ENCODE measurements at places on chromosomes 3 and 15.
A peak's percentile ranks its signal among the peaks of the same experiment; 100 is the strongest.

DNA sequence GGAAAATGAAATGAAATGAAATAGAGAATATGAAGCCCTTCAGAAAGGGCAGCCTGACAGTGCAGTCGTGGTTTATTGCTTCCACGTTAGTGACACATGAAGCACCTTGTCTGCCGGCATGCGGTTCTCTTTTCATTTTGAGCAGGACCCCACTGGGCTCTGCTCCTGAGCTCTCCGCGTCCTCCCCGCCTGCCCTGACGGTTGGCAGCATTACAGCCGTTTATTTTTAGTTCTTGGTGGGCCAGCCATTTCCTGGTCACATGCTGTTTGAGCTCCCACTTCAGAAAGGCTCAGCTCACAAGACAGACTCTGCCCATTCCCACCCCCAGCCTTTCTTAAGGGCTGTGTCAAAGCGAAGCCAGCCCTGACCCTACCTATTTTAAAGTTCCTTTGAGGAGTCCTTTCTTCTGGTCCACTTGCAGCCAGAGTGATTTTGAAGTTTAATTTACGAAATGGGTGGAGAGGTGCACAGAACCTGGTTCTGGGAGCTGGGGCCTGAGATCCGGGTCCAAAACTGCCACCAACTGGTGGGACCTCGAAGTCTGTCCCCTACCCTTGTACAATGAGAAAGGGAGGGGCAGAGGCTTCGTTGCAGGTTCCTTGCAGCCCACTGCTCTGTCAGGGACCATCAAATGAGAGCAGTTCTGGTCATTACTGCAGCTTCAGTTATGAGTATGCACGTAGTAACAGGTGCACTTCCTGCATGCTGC is 60.1 kb downstream of the MGLL start:
- DNase-seq: no peak

GRCh38 chr3:180102134-180102533 is 65.4 kb upstream of the PEX5L start:
- no peak for DNase-seq

GRCh38 chr3:171095063-171095462 is 68.5 kb upstream of the SLC2A2 start:
- DNase-seq: no peak

- DNase-seq: no peak
Measured at GRCh38 chr3:4551051-4551711, 58.0 kb downstream of the ITPR1 start.

DNA sequence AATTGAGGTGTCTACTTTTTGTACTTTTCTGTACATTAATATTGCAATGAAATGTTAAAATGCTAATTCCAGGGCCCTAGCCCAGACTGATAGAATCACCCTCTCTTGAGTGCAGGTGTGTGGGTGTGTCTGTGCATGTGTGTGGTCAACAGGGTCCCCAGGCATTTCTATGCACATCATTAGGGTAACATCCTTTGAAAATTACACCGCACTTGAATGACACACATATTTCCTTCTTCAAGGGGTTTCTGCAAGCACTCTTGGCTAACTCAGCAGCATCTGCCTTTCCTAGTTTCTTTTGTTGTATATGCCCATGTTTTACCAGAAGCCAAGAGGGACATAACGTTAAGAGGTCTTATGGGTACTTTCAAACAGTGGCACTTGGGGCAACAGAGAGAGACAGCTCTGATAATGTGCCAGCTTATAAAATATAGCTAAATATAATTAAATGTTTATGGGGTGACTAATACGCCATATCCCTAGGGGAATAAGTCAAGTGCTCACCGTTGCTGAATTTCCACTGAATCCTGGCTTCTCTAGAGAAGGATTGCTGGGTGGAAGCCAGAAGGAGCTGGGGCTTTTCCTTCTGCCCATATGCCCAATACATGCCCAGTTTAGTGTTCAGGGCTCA is 54.5 kb upstream of the LRIG1 start:
- DNase-seq: no peak

DNA sequence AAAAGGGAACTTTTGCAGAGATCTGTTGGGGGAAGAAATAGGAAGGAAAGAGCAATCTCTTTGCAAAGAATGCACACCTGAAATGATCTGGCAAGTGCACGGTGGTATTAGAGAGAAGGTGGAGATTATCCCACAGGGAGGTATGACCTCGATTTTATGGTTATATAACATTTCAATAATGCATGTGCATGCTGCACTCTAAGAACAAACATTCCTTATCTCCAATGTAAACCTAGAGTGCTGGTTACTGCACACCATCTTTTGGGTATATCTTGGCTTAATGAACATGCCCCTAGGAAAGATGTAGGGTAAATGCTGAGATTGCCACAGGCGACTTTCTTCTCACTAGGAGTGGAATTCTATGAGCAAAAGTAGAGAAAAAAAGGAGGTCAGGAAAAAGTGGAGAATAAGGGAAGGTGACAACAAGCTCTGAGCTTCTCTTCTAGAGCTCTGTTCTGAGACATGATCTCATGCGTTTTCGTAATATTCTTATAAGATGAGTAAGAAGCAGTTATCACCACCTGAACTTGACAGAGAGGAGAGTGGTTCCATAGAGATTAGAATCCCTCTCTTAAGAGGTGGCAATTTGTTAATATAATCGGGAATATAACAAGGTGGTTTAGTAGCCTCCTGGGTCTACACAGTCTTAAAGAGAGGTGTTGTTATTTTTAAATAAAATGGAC is 117.5 kb upstream of the TMC3 start:
- no peak for DNase-seq

DNA sequence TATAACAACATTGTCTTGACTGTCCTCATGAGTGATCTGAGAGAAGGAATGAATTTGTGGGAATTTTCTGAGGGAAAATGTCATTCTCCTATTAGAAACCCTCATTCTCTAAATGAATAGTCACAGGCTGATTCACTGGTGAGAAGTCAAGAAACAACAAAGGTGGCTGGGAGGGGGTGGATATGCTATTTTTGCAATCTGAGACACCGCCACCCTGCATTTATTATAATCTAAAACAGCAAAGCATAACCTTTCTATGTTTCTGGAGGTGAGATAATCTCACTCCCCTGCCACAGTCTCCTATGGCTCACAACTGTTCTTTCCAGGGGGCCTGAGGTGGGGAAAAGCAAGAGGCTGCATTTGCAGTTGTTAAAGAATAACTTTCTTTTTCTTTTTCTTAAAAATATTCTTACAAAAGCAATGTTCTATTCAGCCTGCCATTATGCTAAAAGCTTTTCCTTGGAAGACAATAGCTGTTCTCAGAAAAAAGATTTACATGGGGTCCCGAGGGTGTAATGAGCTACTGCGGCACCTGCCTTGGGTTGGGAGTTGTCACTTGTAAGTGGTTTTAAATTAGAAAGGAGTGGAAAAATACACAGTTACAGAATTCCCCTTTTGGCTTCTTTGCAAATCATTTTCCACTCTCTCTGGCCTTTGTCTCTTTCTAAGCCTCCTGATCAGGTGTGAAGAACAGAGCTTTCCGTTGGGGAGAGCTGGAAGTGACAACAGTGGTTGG is 220.9 kb downstream of the AGBL1 start:
- no peak for DNase-seq

DNA sequence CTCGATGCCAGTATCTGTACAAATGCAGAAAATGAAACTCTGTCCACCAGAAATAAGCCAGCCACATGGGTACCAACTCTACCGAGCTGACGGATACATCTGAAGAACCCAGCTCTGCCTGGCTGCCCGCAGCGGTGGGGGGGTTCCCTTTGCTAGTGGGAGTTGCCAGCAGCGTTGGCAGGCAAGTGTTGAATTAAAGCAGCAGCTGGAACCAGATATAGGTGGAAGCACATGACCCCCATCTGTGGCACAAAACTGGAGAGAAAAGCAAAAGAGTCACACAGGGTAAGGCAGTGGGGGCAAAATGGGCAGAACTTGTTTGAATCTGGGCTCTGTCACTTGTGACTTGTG is 17.9 kb downstream of the CRYGS start:
- DNase-seq: no peak

DNA sequence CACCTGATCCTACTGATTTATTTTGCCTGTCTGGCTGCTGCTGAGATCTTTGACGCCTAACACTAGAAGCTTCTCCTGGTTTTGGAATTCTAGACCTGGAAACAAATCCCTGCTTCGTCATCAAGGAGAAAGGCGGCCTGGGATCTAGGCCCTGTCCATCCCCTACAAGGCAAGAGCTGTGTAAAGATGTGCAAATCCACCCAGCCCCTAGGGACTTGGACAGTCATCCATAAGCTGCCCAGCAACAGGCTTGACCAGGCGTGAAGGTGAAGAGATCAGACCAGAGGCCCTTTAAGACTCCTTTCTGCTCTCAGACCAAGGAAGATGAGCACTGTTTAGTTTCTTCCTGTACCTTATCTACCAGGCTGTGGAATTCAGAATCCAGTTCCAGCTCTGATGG is 32.2 kb downstream of the SLC41A3 start:
- no peak for DNase-seq

- peak; percentile 9 for DNase-seq
Measured at GRCh38 chr15:65189102-65189740, 4.1 kb upstream of the CLPX start.

DNA sequence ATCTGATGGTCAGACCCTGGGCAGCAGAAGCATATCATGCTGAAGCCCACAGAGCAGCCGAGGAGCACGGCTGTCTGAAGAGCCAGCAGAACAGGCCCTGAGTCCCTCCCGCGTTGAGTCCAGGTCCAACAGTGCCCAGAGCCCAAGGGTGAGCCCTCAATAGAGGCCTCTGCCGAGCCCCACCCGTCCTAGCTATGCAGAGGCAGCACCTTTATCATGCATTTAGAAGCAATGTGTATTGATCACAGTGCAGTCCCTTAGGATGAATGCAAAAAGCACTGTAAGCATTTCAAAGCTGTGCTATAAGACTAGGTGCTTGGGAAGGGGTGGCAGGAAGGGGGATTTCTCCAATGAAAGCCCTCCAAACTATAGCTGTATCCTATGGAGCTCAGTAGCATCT is 208.5 kb downstream of the GABRB3 start:
- DNase-seq: no peak

- DNase-seq: no peak
Measured at GRCh38 chr3:171846597-171846996, 3.4 kb downstream of the TMEM212 start.

DNA sequence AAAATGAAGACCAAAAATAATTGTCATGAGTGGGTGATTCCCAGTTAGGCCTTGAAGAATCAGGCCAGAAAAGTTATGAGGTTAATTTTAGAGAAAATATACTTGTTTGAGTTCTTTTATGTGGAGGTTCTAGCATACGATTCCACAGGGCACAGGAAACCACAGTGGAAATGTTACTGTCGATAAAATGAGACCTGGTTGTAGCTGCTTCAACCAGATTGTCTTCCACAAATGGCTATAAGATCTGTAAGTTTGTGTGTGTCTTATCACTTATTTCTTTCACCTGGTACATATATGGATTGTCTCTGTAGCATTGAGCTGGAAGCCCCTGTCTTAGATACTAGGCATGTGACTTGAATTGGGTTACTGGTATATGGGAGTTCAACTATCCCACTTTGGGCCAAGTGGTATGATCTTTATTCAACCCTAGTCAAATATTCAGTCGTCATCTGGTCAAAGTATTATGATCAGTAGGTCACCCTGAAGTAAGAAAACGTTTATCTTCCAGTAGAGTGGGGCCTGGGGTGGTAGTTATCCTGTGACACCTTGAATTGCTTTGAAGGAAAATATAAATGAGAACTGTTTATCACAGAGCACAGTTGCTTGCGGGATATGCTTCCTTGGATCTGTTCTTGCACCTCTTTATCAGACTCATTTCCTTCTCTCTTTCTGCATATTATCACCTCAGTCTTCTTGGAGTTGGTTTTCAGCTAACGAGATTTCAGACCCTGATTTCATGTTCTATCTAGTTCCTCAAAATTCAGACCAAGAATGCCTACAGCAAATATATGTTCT is 21.5 kb upstream of the ZNF609 start:
- no peak for DNase-seq

DNA sequence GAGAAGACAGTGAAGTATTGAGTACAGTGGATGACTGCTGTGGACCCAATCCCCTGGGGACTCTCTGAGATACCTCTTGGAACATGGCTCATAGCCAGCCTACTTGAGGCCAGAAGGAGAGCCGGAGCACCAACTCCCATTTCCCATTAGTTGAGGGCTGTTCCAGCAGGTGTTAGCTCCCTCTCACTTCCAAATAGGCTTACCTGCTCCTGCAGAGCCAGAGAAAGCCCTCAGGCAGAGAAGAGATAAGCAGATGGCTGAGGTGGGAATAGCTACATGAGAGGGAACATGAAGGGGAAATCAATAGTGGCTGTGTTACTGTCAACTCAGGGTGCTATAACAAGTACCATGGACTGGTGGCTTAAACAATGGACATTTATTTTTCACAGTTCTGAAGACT is 4.6 kb upstream of the CCK start:
- no peak for DNase-seq

- no peak for DNase-seq
Measured at GRCh38 chr3:52606373-52607085, 70.1 kb downstream of the UQCC5 start.

- peak; percentile 12 for DNase-seq
Measured at GRCh38 chr15:55829826-55830225, 86.9 kb upstream of the PRTG start.

DNA sequence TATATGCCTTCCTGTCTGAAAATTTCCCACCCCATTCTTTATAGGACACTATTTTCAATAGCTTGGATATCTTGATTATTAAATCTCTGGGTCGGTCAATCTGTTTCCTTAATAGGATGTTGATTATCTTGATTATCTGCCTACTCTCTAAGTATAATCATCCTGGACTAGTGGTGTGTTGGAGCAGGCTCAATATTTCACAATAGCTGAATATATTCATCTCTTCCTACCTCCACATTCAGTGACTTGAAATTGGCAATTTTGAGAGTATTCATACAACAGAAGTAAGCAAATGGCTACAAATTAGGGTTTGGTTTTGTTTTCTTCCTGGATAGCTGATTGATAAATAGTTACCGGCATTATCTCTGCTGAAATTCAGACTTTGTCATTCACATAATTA is 1162.6 kb downstream of the ROBO1 start:
- DNase-seq: no peak

DNA sequence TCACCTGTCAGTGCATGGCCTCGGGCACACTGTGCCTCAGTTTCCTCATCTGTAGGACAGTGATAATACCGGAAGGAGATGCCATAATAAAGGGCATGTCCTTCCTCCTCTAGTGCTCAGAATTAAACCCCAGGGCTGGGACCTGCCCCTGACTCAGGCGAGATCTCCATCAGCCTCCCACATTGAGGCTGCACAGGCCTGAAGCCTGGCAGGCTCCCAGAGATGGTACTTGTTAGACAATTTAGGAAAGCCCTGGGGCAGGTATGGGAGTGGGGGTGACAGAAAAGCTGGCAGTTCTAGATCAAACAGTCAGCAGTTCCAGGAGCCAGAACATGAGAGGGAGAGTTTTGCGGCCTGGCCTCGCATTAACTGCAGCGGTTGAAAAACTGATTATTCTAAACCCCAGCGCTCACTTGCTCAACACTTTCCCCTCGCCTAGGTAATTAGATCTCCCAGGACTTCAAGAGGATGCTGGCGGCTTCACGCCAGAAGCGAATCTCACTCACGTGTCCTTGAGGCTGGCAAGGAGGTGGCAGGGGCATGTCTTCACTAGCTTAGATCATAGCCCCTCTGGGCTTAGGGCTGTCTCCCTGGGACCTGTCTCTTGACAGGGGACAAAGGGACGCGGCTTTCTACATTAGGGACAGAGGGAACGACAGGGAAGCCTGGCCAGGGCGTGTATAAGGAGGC is 73.1 kb downstream of the ATP2B2 start:
- DNase-seq: no peak

- no peak for DNase-seq
Measured at GRCh38 chr3:28598165-28598564, 249.5 kb upstream of the AZI2 start.

All from CD4-positive, alpha-beta T cell treated with Interleukin-2 at 100 ng/mL for 4 hours (primary cell).